ENCODE measurements at places on chromosomes 12 and 14.

DNA sequence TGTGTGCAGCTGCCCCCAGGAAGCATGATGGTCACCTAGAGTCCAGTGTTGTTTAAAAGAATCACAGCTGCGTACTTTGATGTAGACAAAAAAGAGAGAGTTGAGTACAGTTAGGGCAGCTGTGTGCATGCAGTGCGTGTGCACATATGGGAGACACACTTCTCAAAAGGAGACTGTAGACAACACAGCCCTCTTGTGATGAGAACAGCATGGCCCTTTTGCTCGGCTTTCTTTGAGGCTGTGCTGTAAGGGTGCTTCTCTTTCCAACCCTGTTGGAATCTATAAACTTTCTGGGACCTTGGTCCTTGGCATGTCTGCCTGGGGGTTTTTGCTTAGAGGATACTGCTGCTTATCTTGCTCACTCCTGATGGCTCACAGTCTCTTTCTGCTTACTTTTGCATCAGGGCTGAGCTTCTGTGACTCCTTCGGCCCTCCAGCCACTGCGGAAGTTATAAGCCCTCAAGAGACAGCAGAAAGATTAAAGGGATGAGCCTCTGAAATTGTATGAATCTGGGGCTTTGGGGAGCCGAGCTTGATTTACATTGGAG lies 102.9 kb downstream of the DYRK2 start:
- no peak for DNase-seq

DNA sequence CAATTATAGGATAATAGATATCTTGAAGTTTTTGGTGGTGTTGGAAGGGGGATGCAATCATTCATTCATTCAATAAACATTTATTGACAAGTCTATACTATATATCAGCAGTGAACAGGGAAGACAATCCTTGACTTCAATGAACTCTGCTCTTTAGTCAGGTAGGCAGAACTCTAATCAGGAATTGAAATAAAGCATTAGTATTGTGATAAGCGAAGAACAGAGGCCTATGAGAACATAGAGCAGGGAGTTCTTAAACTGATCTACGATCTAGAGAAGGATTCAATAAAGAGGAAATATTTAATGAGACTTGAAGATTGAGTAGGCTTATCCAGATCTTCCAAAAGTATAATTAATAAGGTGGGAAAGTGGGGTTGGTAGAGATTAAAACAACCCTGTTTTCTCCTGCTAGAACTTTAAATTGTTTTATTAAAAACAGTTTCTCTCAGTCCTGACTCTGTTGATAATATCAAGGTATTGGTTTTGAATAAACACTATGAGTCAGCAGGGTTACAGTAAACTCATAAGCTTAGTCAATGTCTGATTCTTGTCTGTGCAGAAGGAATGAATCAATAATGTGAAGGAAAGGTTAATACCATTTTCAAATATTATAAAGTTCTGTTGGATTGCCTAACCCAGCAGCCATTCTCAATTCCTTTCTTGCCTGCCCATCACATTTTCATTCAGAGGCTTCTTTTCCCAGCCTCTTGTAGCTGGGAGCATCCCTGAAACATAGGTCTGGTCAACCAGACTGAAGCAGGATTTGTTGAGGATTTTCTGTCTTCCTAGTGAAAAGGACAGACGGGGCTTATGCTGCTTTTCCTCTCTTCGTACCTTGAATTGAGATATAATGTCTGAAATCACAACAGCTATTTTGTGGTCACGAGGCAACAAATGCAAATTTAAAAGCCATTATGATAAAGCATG lies 38.9 kb upstream of the KTN1 start:
- DNase-seq: no peak

DNA sequence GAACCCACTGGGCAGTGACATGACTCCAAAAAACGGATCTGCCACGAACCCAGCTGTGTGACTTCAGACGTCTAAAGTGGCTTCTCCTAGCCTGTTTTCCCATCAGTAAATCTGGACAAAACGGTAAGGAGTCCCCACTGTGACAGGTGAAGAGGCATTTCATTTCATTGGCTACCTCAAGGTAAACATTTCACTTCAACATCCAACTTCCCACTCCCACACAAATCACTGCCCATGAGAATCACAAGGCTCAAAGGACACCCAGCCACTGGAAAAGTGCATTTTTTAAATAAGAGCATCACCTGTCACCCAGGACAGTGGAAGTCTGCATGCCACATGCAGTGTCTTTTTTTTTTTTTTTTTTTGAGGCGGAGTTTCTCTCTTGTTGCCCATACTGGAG lies 27.9 kb downstream of the HSP90AA1 start:
- DNase-seq: no peak

- DNase-seq: no peak
Measured at GRCh38 chr12:108827941-108828340, 29.4 kb downstream of the SSH1 start.

- no peak for DNase-seq
Measured at GRCh38 chr12:54337280-54337842, 12.4 kb downstream of the COPZ1 start.

- DNase-seq: peak; percentile 10
Measured at GRCh38 chr12:57803319-57803893, 15.1 kb downstream of the AVIL start.

GRCh38 chr14:55070981-55071411 lies 19.5 kb downstream of the MAPK1IP1L start:
- no peak for DNase-seq

- no peak for DNase-seq
Measured at GRCh38 chr14:21455592-21455911, 371 bp downstream of the CHD8 start.

DNA sequence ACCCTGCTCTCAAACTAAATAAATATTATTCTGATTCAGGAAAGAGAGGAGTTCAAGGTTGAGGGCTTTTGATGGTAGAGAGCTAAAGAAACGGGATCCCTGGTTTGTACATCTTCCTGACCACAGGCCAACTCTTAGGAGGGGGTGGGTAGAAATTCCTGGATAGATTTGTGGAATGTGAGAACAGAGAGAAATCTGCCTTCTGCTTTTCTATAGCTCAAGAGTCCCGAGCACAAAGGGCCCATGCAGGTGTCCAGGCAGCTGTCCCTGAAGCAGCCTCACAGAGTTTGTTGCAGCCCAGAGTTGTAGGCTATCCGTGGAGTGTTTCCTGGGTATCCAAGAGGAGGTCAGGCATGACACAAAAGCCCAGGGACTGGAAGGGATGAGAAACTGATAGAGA lies 198.6 kb downstream of the BCAT1 start:
- DNase-seq: no peak

DNA sequence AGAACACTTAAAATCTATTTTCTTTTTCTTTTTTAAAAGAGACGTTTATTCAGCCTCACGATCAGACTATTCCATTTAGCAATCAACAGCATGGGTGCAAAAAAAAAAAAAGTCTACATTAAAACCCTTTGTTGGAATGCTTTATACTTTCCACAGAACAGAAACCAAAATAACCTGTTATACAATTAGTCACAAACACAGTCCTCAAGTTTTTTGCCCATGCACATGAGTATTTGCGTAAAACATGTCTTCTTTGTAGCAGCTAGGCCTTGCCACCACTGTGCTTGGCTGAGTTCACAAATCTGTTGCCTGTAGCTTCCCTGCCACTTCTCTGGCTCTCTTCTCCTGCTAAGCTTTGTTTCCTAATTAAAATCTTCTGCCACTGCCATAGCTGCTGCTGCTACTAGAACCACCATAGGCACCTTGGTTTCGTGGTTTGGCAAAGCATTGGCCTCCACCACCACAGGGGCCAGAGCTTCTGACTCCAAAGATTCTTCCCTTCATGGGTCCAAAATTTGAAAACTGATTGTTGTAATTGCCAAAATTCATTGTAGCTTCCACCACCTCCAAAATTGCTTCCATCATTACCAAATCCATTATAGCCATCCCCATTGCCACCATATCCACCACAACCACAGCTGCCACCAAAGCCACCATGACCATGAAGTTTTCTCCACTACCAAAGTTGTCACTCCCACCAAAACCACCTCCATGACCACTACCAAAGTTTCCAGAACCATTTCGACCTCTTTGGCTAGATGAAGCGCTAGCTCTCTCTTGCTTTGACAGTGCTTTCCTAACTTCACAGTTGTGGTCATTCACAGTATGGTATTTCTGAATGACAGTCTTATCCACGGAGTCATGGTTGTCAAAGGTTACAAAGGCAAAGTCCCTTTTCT lies 38.1 kb downstream of the KLRG1 start:
- no peak for DNase-seq

- no peak for DNase-seq
Measured at GRCh38 chr14:38868399-38869290, 234.4 kb downstream of the SEC23A start.

DNA sequence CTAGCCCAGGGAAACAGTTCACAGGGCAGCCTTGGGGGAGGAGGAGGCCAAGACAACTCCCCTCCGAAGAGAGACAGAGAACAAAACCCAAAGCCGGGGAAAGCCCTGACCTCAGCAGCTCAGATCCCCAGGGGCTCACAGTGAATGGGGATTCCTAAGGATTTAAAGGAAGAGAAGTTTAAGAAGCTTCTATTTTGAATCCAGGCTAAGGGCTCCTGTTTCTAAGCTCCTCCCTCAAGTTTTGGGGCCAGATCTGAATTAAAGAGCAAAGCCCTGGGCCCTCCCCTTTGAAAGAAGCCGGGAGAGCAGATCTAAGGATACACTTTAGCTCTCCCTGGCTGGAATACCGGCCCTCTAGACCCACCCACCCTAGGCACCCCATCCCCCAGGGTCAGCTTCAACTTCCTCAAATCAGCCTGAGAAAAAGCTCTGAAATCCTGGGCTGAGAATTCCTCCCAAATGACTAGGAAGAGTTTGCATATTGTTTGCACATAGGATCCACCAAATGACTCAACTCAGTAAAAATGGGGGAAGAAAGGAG lies 3.9 kb downstream of the KDM2B start:
- DNase-seq: no peak

GRCh38 chr12:126617312-126617711 lies 1552.1 kb downstream of the AACS start:
- DNase-seq: no peak

DNA sequence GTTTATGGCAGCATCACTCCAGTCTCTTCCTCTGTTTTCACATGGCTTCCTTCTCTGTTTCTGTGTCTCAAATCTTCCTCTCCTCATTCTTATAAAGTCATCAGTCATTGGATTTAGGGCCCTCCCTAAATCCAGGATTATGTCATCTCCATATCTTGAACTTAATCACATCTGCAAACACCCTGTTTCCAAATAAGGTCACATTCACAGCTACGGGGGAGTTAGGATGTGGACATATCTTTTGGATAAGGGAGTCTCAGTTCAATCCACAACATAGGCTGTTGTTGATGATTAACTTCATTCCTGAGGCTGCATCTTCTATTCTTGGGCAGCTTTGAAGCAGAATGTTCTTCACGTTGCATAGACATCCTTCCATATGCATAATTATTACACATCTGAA lies 40.3 kb upstream of the NTF3 start:
- no peak for DNase-seq

DNA sequence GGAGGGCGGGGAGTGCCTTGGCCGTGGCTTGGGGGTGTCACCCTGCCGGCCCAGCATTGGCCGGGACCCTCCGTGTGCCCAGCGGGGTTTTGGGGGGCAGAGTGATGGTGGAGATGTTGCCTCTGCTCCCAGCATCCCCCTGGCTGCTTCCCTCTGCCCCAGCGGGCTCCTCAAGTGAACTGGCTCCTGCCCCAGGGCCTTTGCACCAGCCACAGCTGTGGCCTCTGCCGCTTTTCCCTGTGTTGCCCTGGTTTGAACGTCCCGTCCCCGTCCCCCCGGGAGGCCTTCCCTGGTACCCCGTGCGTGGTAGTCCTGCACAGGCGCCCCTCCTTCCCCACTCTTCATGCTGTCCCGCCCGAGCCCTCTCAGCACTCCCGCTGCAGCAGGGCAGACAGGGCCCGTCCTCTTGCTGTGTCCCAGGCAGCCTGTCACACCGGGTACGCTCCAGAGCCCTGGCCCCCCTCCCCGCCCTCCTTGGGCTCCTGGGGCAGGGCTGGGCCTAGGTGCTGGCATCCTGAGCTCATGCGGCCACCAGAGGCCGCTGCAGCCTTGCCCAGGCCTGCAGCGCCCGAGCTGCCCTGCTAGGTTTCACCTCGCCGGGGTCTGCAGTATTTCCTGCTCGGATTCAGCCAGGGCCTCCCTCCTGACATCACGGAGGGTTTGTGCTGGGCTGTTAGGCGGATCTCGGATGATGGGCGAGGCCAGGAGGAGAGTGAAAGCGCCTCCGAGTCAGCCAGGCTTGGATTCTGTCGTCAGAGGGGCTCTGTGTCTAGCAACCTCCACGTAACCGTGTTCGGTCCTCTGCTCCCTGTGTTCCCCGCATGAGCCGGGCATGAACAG lies 9.5 kb downstream of the NOC4L start:
- DNase-seq: peak; percentile 32

DNA sequence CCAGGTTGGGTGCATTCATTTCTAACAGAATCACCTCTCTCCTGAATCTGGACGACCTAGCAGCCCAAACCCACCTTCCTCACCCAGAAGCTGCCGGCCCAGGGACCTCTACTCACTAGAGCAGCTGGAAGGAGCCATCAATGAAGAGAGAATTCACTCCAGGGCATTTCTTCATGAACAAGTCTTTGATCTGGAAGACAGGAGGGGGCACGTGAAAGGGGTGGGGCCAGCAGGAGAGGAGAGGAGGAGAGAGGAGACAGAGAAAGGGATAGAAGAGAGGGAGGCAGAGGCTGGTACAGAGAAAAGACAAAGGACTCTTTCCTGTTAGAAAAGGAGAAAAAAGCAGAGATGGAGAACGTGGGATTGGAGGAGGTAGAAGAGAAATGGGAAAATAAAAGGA lies 39.8 kb downstream of the TRPV4 start:
- no peak for DNase-seq

GRCh38 chr12:131195796-131196195 lies 242.1 kb downstream of the ADGRD1 start:
- no peak for DNase-seq

DNA sequence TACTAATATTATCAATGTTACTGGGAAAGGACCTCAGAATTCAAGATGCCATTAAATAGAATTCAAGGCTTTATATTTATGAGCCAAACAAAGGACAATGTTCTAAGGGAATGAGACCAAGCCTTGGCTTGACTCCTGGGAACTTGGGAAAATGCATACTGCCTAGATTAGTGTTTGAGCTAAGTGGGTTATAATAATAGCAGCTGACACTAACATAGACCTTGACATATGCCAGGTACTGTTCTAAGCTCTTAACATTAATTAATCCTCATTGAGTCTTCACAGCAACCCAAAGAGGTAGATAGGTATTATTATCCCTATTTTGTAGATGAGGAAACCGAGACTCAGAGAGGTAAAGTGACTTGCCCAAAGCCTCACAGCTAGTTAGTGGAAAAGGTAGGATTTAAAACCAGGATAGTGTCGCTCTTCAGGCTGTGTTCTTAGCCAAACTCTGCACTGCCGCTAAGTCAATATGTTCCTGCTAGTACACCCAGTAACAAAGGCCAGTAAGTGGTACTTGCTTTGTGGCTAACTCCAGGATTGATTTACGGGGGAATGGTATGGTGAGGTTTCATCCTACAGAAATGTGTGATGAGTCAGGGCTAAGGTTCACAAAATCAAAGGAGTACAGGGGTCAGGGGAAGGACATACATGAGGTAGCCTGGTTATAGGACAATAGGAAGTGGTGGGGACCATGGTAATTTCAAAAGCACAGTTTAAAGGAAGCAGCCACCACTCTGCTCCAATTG lies 35.8 kb upstream of the PRKAB1 start:
- DNase-seq: no peak

- DNase-seq: no peak
Measured at GRCh38 chr12:124489220-124489619, 78.2 kb downstream of the NCOR2 start.

GRCh38 chr12:83573671-83574070 lies 887.0 kb downstream of the TMTC2 start:
- DNase-seq: no peak
